Inflammatory macrophage (primary cell): ENCODE measurements at places on chromosomes 7 and 10.
A peak's percentile ranks its signal among the peaks of the same experiment; 100 is the strongest.

DNA sequence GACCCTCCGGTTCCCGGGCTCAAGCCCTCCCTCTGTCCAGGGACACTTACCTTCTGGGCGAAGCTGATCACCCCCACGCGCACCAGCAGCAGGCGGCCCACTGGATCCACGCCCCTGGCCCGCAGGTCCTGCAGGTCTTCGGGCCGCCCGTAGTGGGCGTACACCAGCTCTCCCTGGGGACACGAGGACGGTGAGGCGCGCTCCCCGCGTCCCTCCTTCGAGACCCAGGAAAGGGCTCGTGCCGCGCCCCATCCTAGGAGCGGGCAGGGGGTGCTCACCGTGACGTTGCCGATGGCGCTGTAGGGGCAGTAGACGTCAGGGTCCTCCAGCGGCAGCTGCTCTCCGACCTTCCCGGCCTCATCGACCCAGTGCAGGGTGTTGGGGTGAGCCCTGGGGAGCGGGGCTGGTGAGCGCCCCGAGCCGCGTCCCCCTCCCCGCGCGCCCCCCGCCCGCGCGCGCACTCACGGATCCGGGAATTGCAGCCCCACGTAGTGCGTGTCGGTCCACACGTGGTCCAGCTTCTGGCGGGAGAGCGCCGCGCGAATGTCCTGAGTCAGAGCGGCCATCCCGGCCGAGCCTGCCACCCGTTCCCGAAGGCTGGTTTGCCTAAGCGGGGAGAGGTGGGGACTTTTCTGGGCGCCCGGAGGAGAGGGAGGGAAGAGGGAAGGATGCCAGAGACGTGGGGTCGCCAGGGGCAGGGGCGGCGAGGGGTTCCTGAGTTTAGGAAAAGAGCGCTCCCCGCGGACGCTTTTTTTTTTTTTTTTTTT, 8.2 kb downstream of the TFR2 start:
- DNase-seq, result peak; percentile 44

GRCh38 chr7:130515315-130516040, 23.6 kb downstream of the MEST start:
- no peak for DNase-seq

GRCh38 chr10:60105295-60105695, 198.9 kb upstream of the CCDC6 start:
- no peak for DNase-seq

DNA sequence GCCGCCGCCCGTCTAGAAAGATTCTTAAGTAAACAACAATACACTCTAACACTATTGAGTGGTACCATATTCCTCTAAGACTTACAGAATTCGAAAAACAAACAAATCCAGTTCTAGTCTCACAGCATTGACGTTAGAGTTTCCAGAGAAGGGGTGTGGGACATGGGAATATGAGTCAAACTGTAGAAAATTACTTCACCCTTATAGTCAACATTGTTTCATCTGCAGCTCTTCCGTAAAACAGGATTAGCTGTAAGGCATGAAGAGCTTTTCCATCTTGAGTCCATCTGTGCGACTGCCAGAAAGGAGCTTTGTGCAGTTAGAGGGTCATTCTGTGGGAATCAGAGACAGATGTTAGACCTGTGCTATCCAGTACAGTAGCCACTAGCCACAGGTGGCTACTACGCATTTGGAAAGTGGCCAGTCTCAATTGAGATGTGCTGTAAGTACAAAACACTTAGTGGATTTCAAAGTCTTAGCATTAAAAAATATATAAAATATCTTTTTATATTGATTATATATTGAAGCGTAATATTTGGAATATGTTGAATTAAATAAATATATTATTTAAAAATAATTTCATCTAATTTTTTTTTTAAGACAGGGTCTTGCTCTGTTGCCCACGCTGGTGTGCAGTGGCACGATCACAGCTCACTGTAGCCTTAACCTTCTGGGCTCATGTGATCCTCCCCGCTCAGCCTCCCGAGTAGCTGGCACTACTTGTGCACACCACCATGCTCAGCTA, 79.8 kb upstream of the MPP7 start:
- no peak for DNase-seq

GRCh38 chr7:29381206-29382094, 182.2 kb upstream of the PRR15 start:
- peak; percentile 42 for DNase-seq

DNA sequence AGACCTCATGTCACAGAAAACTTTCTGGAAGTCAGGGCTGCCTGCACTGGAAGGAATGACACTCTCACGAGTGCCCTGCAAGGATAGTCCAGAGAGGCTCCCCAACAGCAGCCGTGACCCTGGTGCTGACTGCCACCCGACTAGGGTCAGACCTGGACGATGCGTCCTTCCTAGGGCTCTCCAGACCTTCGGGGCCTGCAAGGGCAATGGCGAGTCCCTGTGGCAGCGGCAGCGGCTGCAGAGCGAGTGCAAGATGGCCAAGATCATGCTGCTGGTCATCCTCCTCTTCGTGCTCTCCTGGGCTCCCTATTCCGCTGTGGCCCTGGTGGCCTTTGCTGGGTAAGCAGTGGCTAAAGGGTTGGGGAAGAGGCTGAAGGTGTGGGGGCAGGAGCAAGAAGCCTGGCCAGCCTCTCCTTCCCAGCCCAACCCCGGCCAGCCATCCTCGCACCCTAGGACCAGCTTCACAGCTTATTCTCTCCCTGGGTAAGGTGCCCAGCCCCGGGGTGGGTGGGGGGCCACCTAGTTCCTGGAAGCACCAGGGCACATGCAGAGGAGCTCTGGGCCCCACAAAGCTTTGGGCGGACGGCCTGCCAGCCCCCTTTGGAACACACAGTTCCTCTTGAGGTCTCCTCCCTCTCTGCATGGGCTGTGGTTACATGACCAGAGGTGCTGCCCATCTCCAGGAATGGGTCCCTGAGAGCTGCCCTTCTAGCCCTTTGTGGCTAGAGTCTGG, 5.5 kb downstream of the OPN4 start:
- no peak for DNase-seq

DNA sequence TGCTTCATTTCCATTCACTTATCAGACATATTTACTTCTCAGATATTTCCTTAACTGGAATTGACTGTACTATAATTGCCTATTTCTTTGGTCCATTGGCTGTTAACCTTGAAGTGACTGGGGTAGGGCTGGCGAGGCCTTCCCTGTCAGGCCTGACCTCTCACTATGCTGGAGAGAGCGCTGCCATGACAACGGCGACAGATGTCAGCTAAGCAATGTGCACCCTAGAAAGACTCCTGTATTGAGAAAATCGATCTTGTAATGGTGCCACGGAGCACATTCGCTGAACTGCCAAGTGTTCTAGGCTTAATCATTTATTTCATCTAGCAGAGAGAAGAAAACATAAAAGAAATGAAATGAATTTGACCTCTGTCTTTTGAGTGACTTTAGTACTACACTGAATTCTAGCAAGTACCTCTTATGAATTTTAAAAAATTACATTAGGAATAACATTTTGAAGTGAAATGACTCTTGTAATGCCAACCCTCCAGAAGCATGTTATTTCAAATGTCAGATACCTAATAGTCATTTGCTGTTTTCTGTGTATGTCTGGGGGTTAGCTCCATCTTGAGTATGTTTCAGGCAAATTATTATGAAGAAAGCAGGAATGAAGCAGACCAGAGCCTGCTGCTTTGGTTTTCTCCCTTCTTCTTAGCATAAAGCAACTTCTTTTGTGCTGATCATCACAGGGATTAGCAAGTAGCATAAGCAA, 148.0 kb downstream of the SNX10 start:
- no peak for DNase-seq

DNA sequence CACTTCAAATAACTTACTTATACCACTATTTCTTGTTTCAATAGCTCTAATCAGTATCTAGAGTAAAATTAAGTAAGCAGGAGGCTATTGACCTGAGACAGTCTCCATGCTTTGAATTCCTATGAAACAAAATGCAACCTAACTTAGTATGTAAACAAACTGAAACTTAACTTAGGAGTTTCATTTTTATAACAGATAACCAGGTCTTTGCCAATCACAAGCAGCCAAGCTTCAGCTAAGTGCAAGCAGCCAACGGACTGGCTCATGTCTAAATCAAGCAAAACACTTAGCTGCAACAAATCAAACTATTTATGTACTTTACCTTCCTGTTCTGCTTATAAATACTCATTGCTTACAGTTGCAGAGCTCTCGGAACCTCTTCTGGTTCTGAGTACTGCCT, 4.4 kb upstream of the GSTK1 start:
- DNase-seq, result no peak

GRCh38 chr10:15339892-15340291, 31.2 kb downstream of the FAM171A1 start:
- no peak for DNase-seq

DNA sequence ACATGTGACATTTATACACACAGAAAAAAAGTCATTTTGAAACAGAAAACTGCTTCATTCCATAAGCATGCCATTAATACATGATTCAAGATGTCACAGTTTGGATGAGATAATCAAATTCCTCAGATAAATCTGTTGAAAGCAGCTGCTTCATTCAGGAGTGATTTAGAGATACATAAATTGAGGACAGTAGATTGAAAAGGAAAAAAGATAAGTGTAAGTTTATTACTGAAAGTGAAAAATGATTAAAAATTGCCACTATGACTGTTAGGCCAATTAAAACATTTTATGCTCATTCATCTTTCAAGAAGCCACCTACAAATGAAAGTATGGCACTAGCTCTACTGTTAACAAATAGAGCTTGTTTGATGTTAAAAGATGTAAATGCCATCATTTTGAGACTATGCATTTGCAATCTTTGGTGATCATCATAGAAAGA, 136.9 kb upstream of the CDK6 start:
- DNase-seq, result no peak

- DNase-seq, result no peak
Measured at GRCh38 chr10:68564712-68565111, 4.6 kb downstream of the TET1 start.

- no peak for DNase-seq
Measured at GRCh38 chr7:42105554-42106358, 131.3 kb downstream of the GLI3 start.

DNA sequence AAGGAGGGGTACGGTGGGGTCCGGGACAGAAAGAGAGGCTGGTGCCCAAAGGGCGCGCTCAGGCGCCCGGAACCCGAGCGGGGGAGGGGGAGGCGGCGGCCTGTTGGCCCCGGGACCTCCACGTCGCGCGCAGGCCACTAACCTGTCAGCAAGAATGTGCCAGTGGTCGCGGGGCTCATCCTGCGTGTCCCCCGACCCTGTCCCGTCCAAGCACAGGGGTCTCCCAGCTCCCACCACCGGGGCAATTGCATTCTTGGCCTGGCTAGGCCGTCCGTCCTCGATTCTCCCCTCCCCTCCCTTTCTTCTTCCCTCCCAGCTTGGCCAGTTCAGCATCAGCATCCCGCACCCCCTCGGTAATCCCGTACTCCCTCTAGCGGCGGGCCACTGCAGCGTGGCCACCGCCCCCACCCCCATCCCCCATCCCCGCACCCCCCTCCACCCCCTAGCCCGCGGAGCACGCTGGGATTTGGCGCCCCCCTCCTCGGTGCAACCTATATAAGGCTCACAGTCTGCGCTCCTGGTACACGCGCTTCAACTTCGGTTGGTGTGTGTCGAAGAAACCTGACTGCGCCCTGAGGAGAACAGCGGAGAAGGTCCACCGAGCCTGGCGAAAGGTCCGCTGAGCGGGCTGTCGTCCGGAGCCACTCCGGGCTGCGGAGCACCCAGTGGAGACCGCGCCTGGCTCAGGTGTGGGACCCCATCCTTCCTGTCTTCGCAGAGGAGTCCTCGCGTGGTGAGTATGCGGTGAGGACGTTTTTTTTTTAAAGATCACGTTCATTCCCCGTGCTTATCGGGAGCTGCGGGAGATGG, at the start of gene SGCE:
Gene SGCE (minus strand): TSS at position 286 of the 810 bp plus-strand sequence. CDS start 35 bp downstream, at position 251.
- no peak for DNase-seq

- no peak for DNase-seq
Measured at GRCh38 chr10:43196131-43196980, 58.1 kb downstream of the CSGALNACT2 start.

- no peak for DNase-seq
Measured at GRCh38 chr10:1316121-1316808, 260.1 kb downstream of the WDR37 start.

GRCh38 chr7:46747869-46748576, 827.0 kb upstream of the IGFBP3 start:
- no peak for DNase-seq

DNA sequence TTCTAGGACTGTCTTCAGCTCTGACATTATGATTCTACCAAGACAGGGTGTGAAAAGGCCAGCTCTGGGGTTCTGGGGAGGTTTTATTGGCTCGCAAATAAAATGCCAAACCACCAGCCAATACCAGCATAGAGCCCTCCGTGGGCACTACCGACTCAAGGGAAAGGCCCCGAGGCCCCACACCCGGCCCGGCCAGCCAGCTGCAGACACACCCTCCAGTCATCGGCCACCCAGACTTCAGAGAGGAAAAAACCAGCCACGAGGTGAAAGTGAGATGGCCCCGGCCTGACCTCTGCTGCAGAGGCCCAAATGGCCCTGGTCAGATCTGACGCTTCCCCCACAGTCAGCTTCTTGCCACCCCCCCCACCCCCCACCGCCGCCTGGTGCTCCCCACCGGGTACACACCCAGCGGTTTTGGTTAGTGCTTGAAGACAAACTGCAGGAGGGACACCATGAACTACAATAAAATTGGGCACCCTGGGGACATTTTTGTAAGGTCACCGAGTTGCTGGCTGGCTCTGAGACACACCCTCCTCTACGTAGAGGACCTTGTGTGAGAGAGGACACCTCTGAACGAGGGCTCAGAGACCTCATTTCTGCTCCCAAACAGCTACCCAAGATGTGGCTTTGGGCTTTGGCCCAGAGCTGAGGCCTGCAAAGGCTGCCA, 79.9 kb downstream of the PRKAG2 start:
- peak; percentile 82 for DNase-seq

DNA sequence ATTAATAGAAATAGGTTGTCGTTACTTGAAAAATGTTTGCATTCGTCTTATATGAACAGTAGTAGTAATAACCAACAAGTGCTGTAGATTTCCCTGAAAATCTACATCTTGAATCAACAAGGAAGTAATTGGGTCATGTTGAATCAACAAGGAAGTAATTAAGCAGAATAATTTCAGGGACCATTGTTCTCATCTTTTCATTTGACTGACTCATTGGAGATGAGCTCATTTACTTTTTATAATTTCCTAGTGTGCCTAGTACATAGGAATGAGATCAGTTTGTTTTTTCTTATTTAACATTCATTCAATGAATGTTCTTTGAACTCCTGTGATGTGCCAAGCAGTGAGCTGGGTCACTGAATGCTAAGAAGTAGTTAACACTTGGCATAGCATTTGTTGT, 8.2 kb downstream of the CLDN12 start:
- no peak for DNase-seq

GRCh38 chr7:84841809-84842208, 345.0 kb downstream of the SEMA3D start:
- no peak for DNase-seq

- no peak for DNase-seq
Measured at GRCh38 chr7:35555934-35556333, 139.0 kb downstream of the HERPUD2 start.
